ENCODE measurements at places on chromosomes 5 and 9. TPM values are rescaled to one million over a fixed set of nuclear protein-coding genes. Genes with fewer than 3 reads are reported as not detected.

AFAP1L1 gene
- 8.4 TPM for total RNA-seq

DCAF12 gene
- total RNA-seq, result 31.6 TPM

DBN1 gene
- total RNA-seq, result 41.5 TPM

PNPLA7 gene
- total RNA-seq, result 9.7 TPM

NELFB gene
- total RNA-seq, result 45.2 TPM

IFNA21 gene
- not detected for total RNA-seq

FOXD4L3 gene
- not detected for total RNA-seq

SPAAR gene
- total RNA-seq, result 1.9 TPM

CRB2 gene
- total RNA-seq, result 0.05 TPM

- DNase-seq, result no peak
These were observed 5.4 kb downstream of the IL7R start for GRCh38 chr5:35862126-35862525.

- no peak for DNase-seq
These were observed 185.8 kb downstream of the CARTPT start for GRCh38 chr5:71904852-71905251.

DNA sequence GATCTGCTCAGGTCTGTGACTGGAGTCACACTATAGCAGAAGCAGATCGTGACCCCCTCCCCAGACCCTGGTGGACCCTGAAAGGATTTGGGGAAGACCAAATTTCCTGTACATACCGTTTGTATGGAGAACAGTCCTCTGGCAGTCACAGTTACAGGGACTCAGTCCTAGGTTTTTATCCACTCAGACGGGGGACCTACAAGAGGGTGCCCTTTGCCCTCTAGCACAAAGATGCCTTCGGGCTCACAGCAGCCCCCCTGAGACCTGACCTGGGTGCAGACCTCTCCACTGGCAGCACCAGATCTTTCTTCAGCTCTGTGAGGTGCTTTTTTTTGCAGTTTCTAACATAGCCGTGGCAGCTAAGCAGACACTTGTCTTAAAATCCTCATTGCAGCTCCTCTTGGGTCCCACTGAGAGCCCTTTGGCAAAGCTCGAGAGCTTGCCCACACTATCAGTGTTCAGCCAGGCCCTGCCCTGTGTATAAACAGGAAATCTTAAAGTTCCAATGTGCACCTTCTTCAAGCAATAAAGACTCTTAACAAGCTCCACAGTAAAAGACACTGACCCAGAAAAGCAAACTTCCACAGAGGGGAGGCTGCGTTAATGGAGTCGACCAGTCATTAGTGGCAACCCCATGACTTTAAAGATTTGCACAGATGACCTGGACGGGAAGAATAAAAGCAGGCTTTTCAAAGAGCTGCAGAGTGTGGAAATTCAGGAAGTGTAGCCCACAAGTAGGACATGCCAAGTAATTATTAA lies 71.8 kb upstream of the LHFPL2 start:
- DNase-seq, result no peak

DNA sequence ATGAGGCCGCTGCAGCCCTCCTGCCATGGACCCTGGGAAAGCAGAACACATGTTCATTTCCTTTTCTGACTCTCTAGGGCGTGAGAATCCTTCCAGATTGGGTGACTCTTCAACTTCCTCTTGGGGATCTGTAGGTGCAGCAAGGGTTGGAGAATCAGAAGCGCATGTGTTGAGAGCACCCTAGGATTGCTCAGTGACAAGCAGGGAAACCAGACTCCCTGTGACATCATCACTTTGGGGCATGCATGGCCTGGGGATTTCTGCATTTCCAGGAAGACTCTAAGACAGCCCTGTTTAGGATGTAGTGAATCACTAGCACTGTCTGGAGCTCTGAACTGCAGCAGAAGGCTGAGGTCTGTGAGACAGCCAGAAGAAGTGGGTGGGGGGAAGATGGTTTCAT lies 15.1 kb upstream of the LCP2 start:
- DNase-seq, result no peak

GRCh38 chr5:14229734-14230133 lies 86.6 kb downstream of the TRIO start:
- no peak for DNase-seq

DNA sequence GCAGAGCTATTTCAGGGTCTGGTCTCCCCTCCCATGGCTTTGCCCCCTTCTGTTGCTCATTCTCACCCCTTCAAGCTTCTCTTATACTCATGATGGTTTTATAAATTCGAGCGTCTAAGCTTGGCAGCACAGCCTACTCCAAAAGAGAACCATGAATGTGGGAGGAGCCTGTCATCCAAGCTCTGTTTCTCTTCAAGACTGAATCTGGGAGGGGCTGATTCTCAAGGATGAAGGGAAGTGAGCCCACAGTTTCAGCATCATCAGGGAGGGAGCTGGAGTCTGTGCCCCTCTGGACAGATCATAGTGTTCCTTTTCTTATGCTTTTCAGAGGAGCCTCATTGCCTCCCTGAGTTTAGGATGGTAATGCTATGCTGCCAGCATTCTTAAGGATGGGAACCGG lies 168.6 kb downstream of the CFAP90 start:
- DNase-seq, result no peak

DNA sequence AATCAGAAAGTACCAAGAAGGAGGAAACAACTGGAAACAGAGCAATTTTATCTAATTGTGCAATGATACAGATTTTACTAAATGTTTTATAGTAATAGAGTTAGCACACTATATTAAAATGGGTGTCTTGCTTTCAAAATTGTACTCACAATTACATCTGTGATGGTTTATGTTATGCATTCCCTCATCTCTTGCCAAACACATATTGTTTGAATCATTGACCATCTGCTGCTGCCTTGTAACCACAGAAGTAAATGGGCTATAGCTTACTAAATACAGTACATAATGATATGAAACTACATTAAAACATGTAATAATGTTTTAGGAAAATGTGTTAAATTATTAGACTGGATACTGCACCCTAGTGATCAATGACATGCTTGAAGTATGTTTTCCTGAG lies 158.1 kb downstream of the SLC25A46 start:
- DNase-seq, result no peak

- no peak for DNase-seq
These were observed 32.0 kb downstream of the CDC14B start for GRCh38 chr9:96587338-96588315.

DNA sequence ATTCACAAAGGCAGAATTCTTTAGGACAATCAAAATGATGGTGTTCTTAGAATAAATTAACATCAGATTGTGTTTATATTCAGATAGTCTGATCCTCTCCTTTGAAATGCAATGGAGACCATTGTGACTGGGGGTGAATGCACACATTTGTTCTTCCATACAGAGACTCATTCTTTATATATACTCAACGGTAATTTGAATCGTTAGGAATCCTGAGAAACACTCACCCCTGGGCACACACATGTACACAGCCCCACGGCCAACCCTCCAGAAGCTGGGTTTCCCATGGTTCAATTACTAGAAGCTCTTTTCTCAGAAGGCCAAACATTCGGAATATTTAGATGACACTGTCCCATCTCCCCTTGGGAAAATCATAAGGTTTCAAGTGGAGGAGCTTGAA lies 57.5 kb upstream of the EPB41L4B start:
- no peak for DNase-seq

DNA sequence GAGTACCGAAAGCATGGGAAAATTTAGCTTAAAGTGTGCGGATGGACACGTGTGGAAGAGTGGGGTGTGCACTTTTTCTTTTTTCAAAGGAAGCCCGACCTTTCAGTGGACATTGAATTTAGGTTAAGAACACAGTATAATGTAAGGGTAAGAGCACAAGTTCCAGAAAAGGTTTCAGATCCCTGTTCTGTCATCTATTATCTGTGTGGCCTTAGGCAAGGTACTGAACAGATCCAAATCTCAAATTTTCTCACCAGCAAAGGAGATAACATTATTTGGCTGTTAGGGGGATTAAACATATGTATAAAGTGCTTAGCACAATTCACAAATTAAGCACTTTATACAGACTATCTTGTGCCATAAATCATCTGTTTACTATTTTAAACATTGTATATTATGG lies 441.0 kb downstream of the SPOCK1 start:
- DNase-seq, result no peak

GRCh38 chr5:81422671-81423070 lies 28.7 kb upstream of the ACOT12 start:
- no peak for DNase-seq

DNA sequence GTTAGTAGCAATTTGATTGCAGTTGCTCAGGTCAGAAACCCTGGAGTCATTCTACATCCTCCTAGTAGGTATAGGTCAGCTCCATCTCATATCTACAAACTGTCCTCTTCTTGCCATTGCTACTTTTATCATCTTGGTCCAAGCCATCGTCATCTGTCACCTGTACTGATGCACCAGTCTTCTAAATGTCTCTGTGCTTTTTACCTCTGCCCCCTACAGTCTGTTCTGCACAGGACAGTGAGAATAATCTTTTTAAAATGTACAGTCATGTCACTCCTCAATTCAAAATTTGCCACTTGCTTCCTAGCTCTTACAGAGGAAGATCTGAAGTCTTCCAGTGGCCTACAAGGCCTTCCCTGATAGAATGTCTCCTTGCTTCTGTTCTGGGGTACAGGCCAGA lies 6.8 kb downstream of the NNT start:
- no peak for DNase-seq

DNA sequence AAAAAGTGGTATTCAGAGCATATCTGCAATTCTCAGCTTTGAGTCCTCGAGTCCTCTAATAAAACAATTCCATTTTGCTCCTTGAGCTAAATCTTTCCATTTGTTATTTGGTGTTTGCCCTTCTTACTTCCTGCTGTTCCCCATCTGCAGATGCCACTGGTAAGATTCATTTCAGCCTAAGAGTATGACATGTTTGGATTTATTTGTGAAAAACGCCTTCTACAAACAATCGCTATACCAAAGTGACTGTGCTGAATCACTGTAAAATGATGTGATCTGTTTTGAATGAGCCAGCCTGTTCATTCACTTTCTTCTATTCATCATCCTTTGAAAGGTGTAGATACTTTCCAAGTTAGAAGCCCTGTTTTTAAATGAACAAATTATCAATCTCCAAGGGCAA lies 27.7 kb downstream of the KCTD16 start:
- DNase-seq, result no peak

DNA sequence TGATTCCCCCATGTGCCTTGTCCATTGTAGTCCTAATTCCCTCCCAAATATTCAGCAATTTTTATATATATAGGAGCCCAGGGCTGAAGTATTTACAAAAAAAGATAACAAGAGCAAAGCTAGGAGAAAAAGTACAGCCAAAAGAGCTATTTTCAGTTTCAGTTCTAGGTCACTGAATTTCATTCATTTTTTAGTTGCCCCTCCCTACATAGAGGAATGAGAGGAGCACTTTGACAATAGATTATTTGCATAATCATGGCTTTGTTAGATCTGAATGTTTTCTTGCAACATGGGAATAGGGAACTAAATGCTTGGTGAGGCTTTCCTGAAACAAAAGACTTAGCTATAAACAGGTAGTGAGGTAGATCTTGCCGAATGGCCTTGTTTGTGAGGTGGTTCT lies 15.3 kb upstream of the F2RL2 start:
- no peak for DNase-seq

DNA sequence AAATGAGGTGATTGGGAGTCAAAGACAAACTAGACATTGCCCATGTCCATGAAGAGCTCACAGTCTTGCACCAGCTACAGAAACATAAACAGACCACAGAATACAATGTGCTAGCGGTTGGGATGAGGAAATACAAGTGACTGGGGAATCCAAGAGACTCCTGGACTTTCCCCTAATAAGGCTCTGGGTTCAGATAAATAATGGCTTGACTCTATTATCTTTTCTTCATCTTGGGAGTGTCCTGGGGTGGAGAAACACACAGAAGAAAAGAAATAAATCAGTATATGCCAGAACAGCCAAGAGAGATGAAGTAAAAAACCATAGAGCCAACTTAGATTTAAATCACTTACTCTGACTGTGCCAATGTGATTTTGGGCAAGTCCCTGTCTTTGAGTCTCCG lies 227.8 kb downstream of the PAPPA start:
- DNase-seq, result no peak

DNA sequence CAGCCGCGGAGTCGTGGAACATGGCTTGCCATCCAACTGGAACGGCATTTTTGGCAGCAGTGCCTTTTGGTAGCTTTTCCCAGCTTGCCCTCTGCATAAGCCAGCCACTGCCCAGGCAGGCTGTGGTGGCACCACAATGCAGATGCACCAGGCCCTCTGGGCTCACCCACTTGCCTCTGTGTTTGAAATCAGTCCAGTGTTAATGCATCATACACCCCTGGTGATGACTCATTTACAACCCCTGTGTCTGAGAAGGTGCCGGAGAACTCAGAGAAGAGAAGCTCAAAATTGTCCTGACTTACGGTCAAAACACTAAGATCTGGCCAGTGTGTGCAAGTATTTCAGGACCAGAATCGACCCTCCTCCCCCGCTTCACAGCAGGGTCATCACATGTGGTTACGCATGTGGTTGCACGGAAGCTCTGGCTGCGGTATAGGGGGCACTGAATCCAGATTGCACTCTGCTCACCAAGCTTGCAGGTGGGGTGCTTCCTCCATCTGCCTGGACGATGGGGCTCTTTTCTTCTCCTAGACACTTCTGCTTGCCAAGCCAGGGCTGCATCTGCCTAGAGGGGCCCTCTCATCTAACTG lies 66.5 kb upstream of the SMIM15 start:
- no peak for DNase-seq

DNA sequence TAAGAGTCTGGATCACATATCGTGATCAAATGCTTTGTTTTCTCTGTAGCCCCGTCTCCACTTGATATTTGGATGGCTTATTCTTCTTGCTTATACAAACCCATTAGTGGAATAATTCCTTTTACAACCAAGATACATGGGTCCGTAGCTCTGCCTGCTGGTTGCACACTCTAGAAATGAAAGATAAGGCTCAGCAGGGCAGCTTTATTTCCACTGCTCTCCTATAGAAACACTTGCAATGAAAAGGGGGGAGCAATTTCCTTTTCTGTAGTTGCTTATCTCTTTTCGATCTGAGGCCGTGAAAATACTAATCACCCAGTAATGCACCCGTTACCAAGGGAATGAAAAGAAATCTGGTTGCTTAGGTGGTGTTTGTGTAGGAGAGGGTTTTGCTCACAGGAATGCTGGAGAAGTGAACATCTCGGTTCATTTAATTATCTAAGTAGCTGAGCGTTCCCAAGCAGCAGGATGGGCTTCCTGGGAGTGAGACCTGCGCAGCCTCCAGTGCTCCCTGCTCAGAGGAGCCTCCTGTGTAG lies 131.7 kb downstream of the ADAMTS16 start:
- DNase-seq, result no peak

GRCh38 chr9:17065062-17065461 lies 69.8 kb upstream of the CNTLN start:
- DNase-seq, result no peak

- no peak for DNase-seq
These were observed 127.8 kb downstream of the KCNIP1 start for GRCh38 chr5:170631466-170632195.

DNA sequence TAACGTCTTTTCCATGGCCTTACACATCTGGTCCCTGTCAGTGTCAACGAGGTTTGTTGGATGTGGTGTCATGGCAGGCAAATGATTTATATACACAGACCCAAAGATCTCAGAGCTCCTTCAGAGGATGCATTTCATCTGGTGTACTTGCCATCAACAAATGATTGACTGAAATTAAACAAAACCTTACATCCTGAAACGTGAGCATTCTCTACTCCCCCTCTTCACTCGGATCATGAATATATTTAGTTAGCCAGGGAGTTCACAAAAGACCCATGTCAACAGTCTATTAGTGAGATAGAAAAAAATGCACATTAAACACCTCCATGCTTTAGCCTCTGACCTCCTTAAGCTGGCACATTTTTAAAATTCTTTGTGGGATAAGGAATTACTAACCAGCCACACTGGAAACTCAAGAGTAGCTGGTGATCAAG lies 215.6 kb downstream of the EFNA5 start:
- no peak for DNase-seq

- DNase-seq, result no peak
These were observed 2.2 kb downstream of the CCNJL start for GRCh38 chr5:160310140-160310539.

All from ureter (tissue), 1 donor.